ENCODE measurements at places on chromosomes 2 and 18. TPM values are rescaled to one million over a fixed set of nuclear protein-coding genes. Genes with fewer than 3 reads are reported as not detected.

EML6 gene
- total RNA-seq = 4.1 TPM

DNAH6 gene
- total RNA-seq = 0.37 TPM

TMEM169 gene
- total RNA-seq = 0.37 TPM

POLR1B gene
- total RNA-seq = 33.2 TPM

CLEC4F gene
- not detected for total RNA-seq

ABHD1 gene
- total RNA-seq = not detected

SMAD2 gene
- 24.6 TPM for total RNA-seq

IL36B gene
- not detected for total RNA-seq

ATL2 gene
- total RNA-seq = 64.3 TPM

C2orf81 gene
- 0.98 TPM for total RNA-seq

HOXD1 gene
- total RNA-seq = not detected

PDE1A gene
- 0.39 TPM for total RNA-seq

KCNIP3 gene
- total RNA-seq = 3.1 TPM

TTN gene
- total RNA-seq = 2.7 TPM

ST6GAL2 gene
- total RNA-seq = under 0.01 TPM

All from subcutaneous preadipocyte (primary cell).